ENCODE measurements at places on chromosomes 11 and 22.
A peak's percentile ranks its signal among the peaks of the same experiment; 100 is the strongest.

GRCh38 chr11:7969756-7970646 lies 4.8 kb upstream of the NLRP10 start:
- DNase-seq = no peak

DNA sequence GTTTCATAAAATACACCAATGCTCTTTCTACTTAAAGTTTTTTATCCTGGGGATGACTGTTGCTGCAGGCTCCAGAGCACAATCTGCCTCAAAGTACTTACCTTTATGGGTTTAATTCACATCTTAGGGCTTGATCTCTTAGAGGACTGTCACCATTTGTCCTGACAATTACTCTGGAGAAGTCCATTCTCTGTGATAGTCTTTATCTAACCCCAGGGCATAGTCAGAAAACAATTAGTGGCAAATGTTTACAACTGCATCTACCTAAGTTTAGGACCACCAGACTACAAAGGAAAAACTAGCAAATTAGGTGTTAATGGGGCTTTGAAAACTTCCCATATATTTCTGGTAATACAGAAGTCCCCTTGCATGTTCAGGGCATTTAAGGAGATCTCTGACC lies 973.5 kb downstream of the JRKL start:
- no peak for DNase-seq

- no peak for DNase-seq
Observed at GRCh38 chr11:34940026-34940677, 23.7 kb downstream of the PDHX start.

DNA sequence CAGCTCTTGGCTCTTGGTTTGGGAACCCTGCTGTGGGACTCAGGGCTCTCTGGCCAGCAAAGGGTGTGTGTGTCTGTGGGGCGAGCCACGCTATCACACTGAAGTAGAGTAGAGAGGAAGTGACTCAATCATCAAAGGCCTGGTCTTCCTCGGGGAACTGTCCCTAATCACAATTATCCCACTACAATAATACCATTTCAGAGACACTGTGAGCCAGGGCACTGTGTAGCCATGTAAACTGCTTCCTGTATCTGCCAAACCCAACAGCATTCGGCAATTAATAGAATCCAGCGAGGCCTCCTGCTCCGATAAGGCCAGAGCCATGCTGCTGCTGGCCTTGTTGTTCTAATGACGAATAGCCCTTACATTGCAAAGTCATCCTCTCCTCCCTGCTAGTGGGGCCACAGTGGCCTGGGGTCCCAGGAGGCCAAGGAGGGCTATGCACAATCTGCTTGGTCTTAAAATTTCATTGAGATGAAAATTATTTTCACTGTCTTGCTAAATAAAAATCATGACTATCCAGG lies 49.8 kb upstream of the LMO2 start:
- no peak for DNase-seq

GRCh38 chr11:20026629-20027555 lies 133.4 kb downstream of the DBX1 start:
- DNase-seq = no peak

DNA sequence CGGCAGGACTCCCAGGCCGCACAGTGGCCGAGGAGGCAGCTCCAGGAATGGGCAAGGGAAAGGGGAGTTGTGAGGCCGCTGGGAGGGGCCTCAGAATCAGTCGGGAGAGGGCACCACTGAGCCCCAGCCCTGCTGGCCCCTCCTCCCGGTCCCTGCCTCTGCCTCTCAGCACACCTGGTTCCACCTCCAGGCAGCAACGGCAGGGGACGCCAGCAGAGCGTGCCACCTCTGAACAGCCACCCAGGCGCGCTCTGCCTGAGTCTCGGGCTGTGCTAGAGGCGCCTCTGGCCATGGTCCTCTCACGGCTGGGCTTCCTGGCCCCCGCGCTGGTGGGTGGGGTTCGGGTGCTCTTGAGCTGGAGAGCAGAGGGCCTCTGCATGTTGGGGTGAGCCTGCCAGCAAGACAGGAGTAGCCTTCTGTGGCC lies 33.0 kb downstream of the MOB2 start:
- DNase-seq = peak; percentile 17

- no peak for DNase-seq
Observed at GRCh38 chr11:94771390-94771789, 3.2 kb downstream of the AMOTL1 start.

- DNase-seq = no peak
Observed at GRCh38 chr11:73750228-73750627, 10.6 kb downstream of the RAB6A start.

Measured in stimulated activated CD8-positive, alpha-beta memory T cell treated with anti-CD3 and anti-CD28 coated beads, Interleukin-2, amount 100 ng/mL, for 48 hours (primary cell).